Stimulated activated CD8-positive, alpha-beta memory T cell treated with anti-CD3 and anti-CD28 coated beads, Interleukin-4, amount 100 ng/mL, for 48 hours (primary cell): ENCODE measurements at places on chromosomes 12 and 14.

DNA sequence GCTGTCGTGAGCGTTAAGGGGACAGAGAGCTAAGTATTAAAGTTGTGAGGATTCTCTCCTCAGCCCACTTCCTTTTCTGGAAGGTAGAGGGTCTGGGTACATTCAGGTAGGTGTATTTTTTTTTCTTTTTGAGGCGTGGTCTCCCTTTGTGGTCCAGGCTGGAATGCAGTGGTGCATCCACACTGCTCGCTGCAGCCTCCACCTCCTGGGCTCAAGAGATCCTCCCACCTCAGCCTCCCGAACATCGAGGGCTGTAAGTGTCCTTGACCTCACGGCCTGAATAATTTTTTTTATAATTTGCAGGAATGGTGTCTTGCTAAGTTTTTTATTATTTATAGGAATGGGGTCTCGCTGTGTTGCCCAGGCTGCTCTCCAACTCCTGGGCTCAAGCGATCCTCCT, 1.4 kb downstream of the PUS1 start:
- DNase-seq: no peak

DNA sequence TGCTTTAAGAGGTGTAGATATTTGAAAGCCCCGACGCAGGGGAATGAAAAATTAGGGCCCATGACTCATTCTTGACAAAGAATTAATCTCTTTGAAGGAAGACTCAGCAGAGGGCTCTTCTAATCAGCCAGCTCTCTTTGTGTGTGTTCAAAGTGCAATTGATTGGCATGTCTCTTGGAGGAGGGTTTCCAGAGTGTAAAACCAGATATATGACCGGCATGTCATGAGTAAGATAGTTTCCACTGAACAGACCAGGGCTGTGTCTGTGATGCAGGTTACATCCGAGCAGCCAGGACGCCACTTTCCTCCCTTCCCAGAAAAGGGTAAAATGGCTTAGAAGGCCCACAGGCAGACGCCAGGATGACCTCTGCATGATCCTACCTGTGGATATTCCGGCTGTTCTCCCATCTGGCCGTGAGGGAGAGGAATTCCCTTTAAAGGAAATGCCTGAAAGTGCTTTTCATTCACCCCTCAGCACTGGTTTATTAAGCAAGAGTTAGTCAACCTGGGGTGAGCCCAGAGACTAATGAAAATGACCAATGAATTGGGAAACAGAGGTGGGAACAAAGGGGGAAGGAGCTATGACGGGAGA, 7.2 kb upstream of the KRT75 start:
- DNase-seq: no peak

DNA sequence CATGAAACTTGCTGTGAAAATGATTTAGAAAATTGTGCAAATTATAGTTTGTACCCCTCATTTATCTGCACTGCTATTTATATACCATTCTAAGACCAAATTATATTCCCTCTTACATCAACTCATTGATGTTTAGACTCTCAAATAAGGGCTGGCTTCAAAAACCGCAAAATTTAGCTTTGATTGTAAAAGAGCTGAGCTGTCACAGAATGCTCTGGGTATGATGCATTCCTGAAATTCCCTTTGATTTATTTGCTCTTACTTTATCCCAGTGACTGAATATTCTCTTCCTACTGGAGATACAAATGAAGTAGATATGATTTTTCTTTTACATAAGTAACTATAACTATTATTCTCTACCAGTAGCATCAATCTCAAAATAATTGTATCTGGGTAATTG, 78.0 kb upstream of the TMTC2 start:
- DNase-seq: no peak

GRCh38 chr14:102181187-102181586, 41.5 kb downstream of the WDR20 start:
- DNase-seq: no peak

- DNase-seq: no peak
Measured at GRCh38 chr12:79127271-79127751, 262.7 kb downstream of the SYT1 start.

DNA sequence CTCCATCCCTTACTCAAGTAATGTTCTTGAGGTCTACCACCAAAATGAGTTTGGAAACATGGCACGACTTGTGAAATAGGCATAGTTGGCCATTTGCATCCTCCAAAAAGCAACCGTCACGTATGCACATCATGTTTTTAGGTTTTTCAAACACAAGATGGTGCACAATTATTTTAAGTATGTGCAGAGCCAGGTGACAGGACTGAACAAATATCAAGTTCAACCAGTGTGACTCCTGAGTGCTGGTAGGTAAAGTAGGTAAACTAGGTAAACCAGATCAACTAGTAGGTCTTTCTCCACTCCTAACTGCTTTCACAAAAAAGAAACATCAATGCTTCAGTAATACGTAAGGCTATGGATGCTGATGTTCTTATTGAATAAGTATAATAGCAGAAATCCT, 39.1 kb downstream of the FGD6 start:
- DNase-seq: no peak

DNA sequence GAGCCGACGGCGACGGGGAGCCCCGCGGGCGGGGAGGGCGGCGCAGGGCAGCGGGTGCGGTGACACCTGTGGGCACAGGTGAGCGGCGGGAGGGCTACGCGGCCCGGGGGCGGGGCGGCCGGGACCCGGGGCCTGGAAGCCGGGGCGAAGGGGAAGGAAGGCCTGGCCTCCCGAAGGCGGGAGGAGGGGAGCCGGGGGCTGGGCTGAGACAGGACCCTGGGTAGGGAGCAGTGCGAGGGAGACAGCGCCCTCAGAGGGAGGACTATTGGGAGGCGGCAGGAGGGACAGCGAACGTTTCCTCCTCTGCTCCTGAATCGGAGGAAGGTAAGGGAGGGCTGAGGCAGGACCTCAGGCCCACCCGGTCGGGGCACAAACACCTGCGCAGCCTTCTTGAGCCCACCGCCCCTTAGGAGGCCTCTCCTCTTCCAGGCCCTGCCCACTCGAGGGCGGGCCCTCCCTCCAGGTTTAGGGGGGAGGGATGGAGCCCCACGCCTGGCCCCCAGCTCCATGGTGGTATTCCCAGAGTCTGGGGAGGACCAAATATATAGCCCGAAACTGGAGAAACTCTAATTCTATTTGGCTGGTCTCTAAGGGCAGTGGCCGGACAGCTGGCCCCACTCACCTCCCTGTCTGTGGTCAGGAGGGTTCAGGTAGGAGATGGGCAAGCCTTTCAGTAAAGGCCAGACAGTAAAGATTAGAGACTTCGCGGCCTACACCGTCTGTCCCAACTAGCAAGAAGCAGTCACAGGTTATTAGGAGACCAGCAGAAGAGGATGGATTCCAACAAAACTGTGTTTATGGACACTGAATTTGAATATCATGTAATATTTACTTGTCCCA, 509 bp downstream of the PLEKHG6 start:
- DNase-seq: no peak

- DNase-seq: no peak
Measured at GRCh38 chr12:15919418-15919817, 8.3 kb downstream of the DERA start.

DNA sequence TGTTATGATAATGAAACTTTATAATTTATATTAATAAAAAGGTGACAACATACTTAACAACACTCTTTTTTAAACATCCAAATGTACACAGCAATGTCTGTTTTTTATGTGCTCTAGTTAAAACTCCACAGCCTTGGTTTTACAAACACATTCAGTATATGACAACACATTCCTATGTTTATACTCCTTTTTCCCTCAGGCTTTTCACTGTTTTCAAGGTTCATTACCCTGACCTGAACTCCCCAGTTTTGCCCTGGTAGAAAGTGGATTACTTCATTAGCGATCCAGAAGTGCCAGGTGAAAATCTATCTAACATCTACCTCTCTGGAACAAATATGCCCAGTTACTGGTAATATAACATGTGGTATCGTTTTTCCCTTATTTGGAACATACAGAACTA, 340.2 kb upstream of the DDHD1 start:
- no peak for DNase-seq

DNA sequence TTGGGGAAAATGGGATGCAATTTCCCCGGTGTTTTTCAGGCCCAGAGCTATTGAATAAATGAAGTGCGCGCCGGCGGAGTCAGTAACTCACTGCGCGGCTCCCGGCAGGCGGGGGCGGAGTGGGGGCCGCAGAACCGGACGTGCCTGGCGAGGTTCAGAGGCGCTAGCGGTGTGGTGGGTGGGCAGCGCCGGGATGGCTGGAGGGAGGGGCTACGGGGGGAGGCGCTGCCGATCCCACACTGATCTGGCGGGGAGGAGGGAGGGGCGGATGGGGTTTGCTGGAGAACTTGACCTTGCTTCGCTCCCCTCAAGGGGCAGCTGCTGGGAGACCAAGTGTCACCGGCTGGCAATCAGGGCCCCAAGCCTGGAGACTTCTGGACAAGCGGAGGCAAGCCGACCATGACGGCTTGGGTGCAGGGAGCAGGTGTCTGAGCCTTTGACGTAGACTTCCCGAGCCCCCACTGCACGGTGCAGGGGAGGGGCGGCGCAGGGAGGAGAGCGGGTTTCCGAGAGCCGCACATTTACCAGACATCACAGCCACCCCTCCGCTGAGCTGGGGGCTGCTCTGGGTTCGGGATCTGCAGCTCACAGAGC, 174.1 kb upstream of the RTL1 start:
- peak; percentile 29 for DNase-seq

- no peak for DNase-seq
Measured at GRCh38 chr14:103684471-103684870, 30.8 kb downstream of the XRCC3 start.

- DNase-seq: no peak
Measured at GRCh38 chr14:68229423-68230100, 410.0 kb downstream of the RAD51B start.

GRCh38 chr12:120978296-120979219, at the start of gene HNF1A:
Gene HNF1A (plus strand): TSS chr12:120978543. CDS start chr12:120978769, 226 bp downstream.
- no peak for DNase-seq

- DNase-seq: no peak
Measured at GRCh38 chr12:71085575-71085974, 72.2 kb downstream of the TSPAN8 start.

DNA sequence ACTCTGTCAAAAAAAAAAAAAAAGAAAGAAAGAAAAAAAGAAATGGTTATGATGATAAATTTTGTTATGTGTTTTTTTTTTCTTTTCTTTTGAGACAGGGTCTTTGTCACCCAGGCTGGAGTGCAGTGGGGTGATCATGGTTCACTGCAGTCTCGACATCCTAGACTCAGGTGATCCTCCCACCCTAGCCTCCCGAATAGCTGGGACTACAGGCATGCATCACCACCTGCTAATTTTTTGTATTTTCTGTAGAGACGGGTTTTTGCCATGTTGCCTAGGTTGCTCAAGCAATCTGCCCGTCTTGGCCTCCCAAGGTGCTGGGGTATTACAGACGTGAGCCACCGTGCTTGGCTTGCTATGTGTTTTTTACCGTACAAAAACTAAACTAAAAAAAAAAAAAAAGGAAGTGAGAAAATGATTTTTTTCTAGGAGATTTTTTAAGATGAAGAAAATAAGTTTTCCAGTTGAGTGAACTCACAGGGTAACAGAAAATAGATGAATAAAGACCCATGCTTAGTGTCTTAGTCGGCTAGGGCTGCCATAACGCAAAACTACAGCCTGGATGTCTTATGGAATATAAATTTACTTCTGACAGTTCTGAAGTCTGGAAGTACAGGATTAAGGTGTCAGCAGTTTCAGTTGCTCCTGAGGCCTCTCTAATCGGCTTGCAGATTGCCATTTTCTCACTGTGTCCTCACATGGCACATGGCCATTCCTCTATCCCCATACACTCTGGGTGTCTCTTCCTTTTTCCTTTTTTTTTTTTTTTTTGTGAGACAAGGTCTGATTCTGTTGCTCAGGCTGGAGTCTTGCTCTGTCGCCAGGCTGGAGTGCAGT, 13.2 kb upstream of the APOF start:
- no peak for DNase-seq

GRCh38 chr12:109946505-109946904, 46.4 kb downstream of the TCHP start:
- no peak for DNase-seq

DNA sequence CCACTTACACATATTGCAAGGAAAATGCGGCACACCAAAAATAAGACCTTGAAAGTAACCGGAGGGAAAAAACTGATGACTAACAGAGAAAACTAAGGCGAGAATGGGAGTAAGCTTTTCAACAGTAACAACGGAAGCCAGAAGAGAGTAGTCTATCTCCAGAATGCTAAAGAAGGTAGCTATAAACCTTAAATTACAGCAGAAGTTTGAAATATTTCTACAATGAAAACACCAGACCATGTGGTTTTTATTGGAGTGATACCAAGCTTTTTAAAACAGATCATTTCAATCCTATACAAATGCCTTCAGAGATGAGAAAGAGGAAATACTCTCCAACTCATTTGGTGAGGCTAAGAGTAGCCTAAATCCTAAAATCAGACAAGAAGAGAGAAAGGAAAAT, 209.5 kb downstream of the ANO6 start:
- no peak for DNase-seq

GRCh38 chr14:23406725-23407355, 1.2 kb downstream of the MYH6 start:
- DNase-seq: no peak
